ENCODE measurements at places on chromosomes 1 and 21.

DNA sequence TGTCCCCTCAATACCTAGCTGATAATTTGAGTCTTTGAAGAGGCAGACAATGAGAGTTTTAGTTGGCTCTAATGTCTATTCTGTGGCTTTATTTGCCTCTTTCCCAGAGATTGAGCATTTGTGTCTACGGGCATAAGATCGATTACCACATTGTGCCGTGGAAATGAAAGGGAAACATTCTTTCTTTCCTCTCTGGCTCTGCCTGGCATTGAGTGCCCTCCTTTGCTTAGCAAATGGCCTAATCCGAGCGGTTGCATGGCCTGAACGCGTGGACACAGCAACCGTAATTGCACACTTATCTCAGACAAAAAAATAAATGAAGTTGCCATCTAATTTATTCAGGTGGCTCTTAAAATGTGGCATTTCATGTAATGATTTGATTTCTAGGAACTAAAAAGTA is 247.9 kb downstream of the ADGRL2 start:
- no peak for DNase-seq

- DNase-seq = no peak
Measured at GRCh38 chr1:2448098-2448445, 28.0 kb upstream of the PLCH2 start.

- DNase-seq = no peak
Measured at GRCh38 chr1:82995951-82996350, 1003.0 kb downstream of the TTLL7 start.

DNA sequence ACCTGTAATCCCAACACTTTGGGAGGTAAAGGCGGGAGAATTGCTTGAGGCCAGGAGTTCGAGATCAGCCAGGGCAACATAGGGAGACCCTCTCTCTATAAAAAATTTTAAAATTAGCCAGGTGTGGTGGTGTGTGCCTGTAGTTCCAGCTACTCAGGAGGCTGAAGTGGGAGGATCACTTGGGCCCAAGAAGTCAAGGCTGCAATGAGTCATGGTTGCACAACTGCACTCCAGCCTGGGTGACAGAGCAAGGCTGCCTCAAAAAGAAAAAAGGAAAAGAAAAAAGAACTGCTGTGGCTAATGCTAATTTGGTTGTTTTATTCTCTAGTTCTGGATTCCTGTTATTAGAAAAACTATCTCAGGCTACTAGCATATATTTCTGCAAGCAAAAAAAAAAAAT is 29.8 kb downstream of the DBT start:
- DNase-seq = no peak

DNA sequence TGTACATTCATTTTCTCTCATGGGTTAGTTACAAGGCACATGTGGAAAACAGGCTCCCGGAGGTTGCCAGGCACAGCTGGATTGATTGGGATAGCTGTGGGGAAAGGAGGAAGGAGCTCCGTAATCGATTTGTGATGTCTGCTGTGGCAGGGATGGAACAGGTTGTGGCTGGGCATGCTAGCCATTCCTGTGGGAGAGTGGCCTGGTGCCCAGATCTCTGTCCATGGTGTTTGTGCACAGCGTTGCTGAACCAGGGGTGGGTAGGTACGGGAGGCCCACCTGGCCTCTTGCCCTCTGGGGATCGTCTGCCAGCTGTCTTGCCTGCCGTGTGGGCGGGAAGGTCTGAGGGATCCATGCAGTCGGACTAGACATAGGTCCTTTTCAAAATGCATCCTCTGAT is 302.8 kb upstream of the VAMP3 start:
- no peak for DNase-seq

- DNase-seq = no peak
Measured at GRCh38 chr1:70628973-70629372, 217.9 kb downstream of the CTH start.

DNA sequence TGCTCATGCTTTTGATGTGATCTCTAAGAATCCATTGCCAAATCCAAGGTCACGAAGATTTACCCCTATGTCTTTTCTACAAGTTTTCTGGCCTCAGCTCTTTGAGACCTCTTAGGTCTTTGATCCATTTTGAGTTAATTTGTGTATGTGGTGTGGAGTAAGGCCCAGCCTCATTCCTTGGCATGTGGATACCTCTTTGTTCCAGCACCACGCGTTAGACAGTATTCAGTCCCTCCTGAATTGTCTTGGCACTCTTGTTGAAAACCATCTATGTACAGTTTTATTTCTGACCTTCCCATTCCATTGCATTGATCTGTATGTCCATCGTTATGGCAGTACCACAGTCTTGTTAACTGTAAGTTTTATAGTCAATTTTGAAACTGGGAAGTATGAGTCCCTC is 8.0 kb upstream of the FTCD start:
- no peak for DNase-seq

DNA sequence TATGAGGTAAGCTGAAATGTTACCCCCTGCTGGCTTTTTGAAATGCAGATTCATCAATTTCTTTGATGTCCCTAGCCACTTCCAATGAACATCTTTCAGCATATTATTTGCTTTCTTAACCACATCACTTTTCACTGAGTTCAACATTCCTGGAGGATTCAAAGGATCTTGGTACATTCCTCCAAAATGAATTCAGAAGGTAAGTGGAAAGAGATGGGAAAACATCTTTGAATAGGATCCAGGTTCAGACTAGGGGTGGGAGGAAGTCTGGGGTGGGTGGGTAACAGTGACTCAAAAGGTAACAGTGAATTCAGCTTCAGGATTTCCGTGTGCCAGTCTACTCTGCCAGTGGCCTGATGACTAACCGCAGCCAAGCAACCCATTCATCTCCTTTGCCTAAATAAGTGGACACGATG is 180.7 kb downstream of the ZC3H11B start:
- no peak for DNase-seq

- DNase-seq = no peak
Measured at GRCh38 chr1:23561076-23561812, 1.9 kb upstream of the ID3 start.

- no peak for DNase-seq
Measured at GRCh38 chr1:201100169-201100930, 11.9 kb downstream of the CACNA1S start.

DNA sequence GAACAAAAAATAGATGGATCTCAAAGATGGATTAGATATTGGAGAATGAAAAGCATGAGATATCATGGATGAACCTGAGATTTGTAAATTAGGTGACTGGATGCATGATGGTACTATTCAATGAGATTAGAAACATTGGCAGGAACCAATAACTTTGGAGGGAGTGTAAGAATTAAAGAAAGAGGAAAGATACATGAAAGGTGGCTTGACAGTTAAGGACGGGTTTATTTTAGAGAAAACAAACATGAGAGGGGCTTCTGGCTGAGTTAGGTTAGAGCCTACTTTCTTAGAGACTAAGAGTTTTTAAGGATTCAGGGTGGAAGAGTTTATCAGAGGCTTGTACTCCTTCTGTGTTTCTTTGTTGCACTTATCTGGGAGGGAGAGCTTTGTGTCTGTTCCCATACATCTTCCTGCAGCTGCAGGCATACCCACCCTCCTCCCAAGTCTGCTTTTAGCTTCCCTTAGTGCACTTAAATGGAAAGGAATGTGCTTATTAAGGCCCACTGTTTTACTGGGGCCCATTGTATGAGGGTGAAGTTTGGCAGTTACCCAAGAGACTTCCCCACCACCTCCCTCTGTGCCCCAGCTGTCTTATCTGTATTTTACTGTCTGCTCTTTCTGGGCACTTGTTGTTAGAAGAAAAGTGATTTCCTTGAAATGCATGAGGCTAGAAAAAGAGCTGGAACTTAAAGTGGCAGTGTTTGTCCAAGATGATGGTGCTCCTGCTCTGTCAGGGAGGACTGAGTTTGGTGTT is 26.1 kb upstream of the CR2 start:
- DNase-seq = no peak

- DNase-seq = no peak
Measured at GRCh38 chr1:230359992-230360668, 66.0 kb downstream of the PGBD5 start.

DNA sequence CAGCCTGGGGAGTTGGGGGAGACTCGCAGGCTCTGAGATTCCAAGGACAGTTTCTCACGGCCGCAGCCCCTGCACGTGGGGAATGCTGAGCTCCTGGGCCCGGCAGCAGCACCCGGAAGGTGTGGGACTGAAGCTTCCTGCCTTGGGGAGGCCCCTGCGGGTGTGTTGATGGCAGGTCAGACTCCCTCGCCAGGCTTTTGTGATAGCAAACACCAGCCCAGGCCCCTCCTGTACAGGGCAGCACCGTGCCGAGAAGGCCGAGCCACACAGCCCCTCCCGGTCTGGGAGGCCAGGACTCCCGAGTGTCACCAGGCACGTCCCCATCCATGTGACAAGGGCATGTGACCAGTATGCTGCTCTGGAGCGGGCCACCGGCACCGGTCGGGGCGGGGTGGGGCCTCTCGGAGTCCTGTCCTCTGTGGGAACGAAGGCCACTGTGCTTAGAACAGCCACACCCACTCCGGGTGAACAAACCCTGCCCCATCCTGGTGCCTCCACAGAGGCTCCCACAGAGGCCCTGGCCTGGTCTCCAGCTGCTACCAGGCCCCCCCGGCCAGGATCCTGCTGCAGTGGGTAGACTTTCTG is 31.1 kb upstream of the ARHGEF16 start:
- no peak for DNase-seq

GRCh38 chr1:174191349-174191862 is 32.1 kb downstream of the RABGAP1L start:
- DNase-seq = no peak

GRCh38 chr1:221858818-221859611 is 117.1 kb upstream of the DUSP10 start:
- DNase-seq = no peak

DNA sequence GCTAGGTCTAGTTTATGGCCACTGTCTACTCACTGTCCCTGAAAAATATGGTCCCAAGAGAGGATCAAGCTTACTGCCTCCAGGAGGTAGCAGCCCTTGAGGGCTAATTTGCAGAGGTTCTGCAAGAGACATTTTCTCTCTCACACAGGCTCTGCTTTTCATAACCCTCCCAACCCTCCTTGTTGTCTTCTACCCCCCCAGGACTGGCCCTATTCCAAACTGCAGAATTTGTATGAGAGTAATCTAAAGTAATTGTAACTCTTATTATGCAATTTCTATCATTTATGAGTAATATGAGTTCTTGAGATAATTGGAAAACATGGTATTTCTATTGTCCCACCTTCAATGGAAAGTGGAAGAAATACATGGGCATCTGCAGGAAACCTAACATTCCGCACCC is 70.4 kb upstream of the CD55 start:
- DNase-seq = no peak

- no peak for DNase-seq
Measured at GRCh38 chr1:28134651-28135207, 41.8 kb downstream of the PTAFR start.

DNA sequence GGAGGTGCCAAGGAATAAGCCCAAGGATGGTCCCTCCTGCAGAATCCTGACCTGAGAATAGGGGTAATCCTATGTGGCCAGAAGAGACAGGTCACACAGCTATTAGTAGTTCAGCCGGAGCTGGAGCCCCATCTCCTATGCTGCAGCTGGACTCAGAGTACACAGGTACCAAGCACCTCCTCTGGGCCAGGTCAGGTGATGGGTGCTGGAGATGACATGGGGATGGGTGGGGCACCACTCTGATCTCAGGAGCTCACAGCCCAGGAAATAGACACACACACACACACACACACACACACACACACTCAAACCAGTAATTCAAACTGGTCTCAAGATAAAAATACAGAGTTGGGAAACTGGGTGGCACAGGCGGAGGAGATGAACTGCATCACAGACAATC is 54.2 kb upstream of the SSBP3 start:
- no peak for DNase-seq

DNA sequence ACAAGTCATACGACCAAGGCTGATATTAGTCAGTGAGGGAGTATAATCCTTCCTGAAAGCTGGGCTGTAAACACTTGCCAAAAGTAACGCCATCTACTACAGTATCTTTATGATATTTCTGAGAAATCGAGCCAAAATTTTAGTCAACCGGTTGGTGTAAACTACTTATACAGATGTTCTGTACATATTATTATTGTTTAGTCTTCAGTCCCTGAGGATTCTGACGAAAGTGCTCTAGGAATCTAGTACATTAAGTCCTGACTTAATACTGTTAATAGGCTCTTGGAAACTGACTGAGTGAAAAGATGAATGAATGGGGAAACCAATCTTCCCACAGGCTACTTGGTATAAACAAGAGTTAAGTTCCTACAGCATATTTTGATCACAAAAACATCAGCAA is 274.3 kb downstream of the USP25 start:
- DNase-seq = no peak

DNA sequence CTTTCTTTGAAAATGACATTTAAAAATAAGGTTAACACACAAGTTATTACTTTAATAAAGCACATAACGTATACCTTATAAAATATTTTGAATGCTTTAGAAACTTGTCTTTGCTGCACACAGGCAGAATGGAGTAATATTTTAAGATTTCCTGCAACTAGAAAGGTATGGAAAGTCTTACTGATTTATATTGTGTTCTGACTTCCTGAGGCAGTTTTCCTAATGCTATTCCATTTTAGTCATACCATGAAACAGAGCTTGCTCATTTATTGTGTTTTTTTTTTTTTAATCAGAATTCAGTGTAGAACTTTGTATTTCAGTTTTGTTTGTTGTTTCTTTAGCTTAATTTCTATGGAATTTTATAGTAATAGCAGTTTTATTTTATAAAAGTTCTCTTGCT is 60.9 kb upstream of the S1PR1 start:
- no peak for DNase-seq

- no peak for DNase-seq
Measured at GRCh38 chr1:15283526-15283925, 36.5 kb downstream of the FHAD1 start.

GRCh38 chr1:229158341-229158921 is 112.5 kb upstream of the RAB4A start:
- DNase-seq = no peak

- DNase-seq = no peak
Measured at GRCh38 chr1:94067196-94067595, 53.8 kb downstream of the ABCA4 start.

DNA sequence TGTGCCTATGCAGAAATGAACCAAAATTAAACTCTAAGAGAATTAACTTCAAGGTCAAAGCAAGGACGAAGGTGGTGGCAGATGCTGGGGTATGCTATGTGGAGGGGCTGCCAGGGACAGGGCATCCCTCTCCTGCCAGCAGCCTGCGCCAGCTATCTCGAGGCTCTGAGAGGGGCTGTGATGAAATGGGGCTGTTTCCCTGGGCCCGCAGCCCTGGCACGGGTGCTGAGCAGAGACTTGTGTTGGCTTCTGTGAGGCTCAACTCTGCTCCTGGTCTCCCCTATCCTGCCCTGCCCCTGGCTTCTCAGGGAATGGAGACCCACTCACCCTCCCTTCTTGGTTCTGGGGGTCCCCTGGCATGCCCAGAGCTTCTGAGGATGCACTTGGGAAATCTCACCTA is 41.9 kb upstream of the TIAM1 start:
- DNase-seq = no peak
